LHCN-M2 (cell line): ENCODE measurements at places on chromosomes 1 and 21. TPM values are rescaled to one million over a fixed set of nuclear protein-coding genes. Genes with fewer than 3 reads are reported as not detected.
A peak's percentile ranks its signal among the peaks of the same experiment; 100 is the strongest.

DNA sequence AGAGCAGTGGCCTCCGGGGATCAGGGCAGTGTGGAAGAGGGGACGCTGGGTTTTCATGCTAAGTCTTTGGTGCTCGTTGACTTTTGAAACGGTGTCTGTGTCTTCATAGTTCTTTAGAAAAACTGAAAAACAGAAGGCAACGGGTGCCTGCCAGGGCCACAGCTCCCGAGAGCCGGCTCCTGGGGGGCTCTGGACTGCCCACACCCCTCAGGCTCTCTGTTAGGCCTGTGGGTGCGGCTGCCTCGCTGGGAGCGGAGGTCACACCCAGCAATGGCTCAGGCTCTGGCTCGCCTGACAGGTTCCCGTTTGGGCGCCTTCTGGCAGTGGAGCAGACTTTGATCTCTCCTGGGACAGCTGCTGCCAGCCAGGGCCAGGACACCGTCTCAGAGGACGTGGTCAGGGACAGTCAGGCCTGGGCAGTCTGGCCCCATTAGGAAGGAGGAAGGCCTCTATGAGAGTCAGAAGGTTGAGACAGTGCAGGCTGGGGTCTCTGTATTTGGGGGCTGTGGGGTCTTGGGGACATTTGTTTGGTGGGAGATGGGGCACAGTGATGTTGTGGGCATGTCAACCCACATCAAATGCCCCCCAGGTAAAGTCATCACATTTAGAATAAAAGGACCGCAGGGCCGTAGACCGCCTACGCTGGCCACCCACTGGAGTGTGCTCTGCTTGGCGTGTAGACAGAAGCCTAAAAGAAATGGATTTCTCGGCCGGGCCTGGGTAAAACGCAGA, 5.6 kb downstream of the ARHGEF16 start:
- DNase-seq, result no peak

RAP1GAP gene
- total RNA-seq, result 0.06 and 0.13 TPM in 2 replicates

GRCh38 chr21:43585924-43586413, 73.3 kb downstream of the HSF2BP start:
- peak; percentile 100 for DNase-seq

LCE1A gene
- total RNA-seq, result not detected in 2 replicates

LCE2C gene
- total RNA-seq, result not detected in 2 replicates

DNA sequence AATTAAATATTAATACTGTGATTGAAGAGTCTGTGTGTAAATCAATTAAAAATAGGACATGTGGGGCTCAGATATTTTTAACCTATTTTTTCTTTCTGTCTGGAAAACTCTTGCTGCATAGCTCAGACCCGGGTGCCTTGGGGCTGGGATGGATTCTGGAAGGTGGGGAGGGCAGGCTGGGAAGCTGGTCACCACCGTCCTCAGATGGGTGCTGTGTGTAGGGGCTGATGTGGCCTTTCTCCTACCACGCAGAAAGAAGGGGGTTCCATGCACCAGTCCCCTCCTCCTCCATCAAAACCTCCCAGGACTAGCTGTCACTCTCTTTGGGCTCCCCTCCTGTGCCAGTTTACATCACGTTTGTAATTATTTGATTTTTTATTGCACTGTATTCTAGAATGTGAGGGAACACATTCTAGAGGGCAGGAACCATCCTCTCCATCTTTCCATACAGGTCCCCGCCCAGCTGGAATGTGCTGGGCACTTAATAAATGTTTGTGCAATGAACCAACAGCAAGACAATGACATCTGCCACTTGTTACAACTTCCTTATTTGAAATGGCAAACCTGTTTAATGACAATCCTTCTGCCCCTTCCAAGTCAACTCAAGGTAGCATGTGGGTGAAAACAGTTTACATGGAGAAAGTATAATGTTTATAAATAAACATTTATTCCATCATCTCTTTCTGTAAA, 104.3 kb downstream of the EDEM3 start:
- DNase-seq, result no peak
